ENCODE measurements at places on chromosomes 16 and 17. TPM values are rescaled to one million over a fixed set of nuclear protein-coding genes. Genes with fewer than 3 reads are reported as not detected.
A peak's percentile ranks its signal among the peaks of the same experiment; 100 is the strongest.

The TMEM95 gene
- not detected for total RNA-seq

The PSME3IP1 gene
- total RNA-seq = 89.0 TPM

DNA sequence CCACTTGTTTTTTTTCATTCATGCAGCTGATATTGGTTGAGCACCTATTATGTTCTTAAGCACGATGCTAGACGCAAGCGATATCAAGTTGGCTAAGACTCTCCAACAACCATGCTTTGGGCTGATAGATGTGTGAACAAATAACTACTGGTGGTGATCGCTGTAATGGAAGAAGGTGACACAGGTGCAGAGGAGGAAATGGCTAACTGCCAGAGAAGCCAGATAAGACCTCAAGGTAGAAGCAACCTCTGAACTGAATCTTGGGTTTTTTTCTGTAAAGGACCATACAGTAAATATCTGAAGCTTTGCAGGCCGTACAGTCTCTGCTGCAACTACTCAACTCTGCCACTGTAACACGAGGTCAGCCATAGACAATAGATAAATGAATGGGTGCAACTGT lies 97.9 kb downstream of the C17orf67 start:
- DNase-seq = no peak

GRCh38 chr17:8162997-8163977 lies 539 bp upstream of the VAMP2 start:
- peak; percentile 25 for DNase-seq

DNA sequence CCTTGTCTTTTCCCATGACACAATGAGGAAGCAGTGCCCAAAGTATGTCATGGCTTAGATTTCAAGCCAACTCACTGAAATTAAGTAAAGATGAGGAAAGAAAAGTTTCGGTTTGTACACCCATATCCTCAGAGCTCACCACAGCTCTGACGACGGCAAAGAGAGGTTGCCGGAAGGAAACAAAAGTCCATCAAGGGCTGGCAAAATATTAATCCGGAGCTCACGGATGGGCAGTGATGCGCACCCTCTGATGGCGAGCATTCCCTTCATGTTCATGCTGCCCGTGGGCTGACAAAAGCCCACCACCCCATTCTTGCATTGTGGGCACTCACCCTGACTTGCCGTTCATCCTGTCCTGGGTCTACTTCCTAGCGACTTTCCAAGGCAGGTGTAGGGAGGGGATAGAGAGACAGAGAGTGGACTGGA lies 103.1 kb downstream of the SOX9 start:
- DNase-seq = no peak

DNA sequence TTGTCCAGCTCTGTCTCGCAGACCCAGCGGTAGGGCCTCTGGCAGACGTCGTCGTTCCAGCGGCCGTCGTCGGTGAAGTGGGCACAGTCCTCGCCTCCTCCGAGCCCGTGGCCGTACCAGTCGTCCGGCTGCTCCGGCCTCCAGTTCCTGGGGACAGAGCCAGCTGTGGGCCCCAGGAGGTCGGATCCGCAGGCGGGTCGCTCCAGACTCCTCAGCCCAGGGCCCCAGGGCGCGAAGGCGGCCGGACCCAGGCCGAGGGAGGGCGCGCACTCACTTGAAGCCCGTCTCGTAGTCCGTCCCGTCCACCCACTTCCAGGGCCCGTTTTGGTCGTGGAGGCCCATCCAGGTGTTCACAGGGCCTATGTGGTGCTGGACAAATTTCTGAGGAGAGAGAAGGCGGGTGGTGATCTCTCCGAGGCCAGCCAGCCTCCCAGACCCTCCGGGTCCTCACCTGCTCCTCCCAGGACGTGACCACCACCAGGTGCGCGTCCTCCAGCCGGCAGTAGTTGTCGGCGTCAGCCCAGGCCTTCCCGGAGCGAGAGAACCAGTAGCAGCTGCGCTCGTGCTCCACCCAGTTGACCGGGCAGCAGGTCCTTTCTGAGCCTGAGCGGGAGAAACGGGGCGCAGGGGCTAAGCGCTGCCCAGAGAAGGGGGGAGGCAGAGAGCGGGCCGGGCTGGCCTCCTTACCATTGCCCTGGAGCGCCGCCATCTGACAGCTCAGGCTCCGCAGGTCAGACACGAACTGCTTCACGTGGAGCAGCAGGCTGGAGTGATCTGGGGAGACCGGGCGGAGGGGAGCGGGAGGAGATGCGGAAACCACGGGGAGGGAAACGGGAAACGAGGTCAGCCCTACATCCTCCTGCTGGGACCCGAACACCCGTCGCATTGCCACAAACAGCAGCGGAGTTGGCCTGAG lies 5.2 kb downstream of the ASGR1 start:
- peak; percentile 88 for DNase-seq

GRCh38 chr17:78330570-78331224 lies 29.2 kb downstream of the SOCS3 start:
- DNase-seq = no peak

DNA sequence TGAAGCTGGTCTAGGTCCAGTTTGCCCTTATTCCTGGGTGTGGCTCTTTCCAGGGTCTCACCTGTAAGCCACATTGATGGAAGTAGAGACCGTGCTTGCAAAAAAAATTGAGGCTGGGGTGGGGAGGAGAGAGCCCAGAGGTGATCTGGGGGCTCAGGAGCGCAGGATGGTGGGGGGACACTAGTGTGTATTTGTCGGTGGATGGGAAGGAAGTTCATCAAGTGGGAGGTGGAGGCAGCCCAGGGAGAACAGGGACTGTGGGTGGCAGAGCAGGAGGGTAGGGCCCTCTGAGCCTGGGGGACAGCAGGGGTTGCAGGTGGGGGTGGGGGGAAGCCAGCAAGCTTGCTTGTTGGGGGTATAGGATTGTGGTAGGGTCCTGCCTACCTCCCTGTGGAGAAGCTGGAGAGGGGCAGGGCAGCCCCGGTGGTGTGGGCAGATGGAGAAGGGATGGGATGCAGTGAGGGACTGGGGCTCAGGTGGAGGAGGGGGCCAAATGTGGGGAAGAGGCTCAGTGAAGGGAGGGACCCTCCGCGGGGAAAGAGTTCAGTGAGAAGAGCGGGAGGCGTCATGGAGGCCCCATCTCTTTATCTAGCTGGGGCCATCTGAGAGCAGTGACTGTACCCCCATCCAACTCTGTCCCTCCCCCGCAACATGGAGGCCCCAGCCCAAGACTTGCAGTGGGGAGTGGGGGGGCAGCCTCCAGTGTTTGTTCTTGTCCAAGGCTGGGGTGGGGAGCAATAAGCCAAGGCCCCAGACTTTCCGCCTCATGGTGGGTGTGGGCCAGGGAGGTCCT lies 17.2 kb upstream of the TMEM92 start:
- no peak for DNase-seq

- no peak for DNase-seq
Measured at GRCh38 chr17:80773243-80773991, 218.2 kb upstream of the CHMP6 start.

DNA sequence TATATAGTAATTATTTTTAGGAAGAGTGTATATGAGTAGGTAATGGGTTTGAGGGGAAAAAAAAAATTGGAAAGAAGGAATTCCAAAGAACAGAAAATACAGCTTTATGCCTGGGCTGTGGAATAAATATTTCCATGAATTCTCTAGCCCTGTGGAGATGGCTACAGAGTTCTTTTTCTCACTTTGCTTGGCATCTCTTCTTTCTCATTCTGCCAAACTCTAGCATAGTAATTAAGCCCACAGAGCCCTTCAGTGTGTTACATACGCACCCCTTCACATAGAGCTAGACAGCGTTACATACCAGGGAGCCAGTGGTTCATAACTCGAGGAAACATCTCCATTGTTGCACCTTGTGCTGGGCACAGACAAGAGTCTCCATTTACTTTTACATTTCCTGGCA lies 621.1 kb downstream of the CDH8 start:
- no peak for DNase-seq

The HES7 gene
- total RNA-seq = 0.09 TPM

- DNase-seq = no peak
Measured at GRCh38 chr16:89811321-89811720, 5.1 kb downstream of the FANCA start.

GRCh38 chr17:80430446-80431245 lies 15.7 kb downstream of the ENDOV start:
- DNase-seq = no peak

DNA sequence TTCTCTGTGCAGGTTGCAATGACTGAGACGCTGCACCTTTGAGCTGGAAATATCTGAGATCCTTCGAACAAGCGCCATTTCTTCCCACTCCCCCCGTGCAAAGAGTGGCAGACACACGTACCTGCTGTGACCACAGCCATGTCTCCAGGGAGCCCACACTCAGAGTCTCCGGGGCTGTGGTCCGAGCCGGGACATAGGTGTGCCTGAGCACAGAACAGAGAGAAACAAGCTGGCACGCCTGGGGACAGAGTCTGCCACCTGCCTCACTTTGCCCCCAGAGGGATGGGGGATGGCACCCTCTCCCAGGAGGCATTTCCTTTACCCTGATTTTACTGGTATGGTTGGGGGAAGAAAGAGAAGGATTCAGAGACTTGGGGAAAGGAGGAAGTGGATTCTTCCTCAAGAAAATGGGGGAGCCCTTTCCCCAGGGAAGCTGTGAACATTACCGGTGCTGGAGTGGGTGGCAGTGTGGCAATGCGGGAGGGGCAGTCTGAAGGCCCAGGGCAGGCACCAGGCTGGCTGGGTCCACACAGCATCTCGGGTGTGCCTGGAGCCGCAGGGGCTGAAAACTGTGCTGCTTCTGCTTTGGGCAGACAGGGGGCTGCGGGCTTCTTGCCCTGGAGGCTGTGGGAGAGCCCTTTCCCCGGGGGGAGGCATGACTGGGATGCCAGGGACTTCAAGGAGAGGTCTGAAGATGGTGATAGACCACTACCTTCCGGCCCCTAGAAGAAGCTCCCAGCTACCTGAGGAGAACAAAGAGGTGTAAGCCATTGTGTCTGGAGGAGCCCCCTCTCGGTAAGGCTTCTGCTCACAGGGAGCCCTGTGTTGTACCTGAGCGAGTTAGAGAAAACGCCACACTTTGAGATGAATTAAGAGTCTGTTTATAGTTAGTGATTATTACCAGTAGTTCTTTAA lies 6.6 kb upstream of the PIK3R6 start:
- DNase-seq = no peak

The CTRB1 gene
- not detected for total RNA-seq

The VPS25 gene
- total RNA-seq = 53.4 TPM

The NPTX1 gene
- under 0.01 TPM for total RNA-seq

DNA sequence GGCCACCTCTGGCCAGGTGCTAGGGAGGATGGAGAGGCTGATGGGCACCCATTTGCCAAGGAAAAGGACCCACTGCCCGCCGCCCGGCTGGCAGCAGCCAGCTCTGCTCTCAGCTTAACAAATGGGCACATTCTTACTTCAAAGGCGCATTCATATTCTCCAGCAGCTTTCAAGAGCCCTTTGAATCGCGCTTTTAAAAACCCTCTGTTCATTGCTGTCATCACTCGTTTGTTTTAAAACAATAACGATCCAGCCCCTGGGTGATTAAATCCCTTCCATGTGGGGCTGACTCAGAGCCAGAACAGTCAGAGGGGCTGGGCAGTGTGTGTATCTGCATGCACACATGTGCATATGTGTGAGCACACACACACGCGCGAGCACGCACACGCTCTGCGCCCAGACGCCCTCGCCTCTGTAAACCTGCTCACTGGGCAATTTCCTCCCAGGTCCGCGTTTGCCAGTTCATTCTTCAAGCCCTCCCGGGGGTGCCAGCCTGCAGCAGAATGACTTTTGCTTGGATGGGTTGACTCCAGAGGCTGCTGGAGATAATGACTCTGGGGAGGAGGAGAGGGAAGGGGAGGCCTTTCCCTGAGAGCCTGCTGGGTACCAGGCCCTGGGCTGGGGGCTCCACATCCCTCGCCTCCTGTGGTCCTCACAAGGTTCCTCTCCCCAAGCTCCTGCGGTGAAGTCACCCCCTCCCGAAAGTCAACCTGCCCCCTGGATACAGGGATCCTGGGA lies 133.1 kb downstream of the SDK2 start:
- no peak for DNase-seq

DNA sequence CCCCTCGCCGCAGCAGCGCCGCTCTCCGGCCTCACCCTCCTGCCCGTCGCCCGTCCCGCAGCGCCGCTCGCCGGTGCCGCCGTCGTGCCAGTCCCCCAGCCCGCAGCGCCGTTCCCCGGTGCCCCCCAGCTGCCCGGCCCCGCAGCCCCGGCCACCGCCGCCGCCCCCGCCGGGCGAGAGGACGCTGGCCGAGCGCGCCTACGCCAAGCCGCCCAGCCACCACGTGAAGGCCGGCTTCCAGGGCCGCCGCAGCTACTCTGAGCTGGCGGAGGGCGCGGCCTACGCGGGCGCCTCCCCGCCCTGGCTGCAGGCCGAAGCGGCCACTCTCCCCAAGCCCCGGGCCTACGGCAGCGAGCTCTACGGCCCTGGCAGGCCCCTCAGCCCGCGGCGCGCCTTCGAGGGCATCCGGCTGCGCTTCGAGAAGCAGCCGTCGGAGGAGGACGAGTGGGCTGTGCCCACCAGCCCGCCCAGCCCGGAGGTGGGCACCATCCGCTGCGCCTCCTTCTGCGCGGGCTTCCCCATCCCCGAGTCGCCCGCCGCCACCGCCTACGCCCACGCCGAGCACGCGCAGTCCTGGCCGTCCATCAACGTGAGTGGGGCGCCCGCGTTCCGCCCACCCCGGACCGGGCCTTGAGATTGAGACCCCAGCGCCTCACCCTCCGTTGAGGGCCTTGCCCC lies 15.0 kb downstream of the TBKBP1 start:
- no peak for DNase-seq

The ELP5 gene
- total RNA-seq = 33.0 TPM

The CHMP1A gene
- total RNA-seq = 117 TPM

The SPNS3 gene
- total RNA-seq = 0.34 TPM

The RHBDL3 gene
- 0.05 TPM for total RNA-seq

DNA sequence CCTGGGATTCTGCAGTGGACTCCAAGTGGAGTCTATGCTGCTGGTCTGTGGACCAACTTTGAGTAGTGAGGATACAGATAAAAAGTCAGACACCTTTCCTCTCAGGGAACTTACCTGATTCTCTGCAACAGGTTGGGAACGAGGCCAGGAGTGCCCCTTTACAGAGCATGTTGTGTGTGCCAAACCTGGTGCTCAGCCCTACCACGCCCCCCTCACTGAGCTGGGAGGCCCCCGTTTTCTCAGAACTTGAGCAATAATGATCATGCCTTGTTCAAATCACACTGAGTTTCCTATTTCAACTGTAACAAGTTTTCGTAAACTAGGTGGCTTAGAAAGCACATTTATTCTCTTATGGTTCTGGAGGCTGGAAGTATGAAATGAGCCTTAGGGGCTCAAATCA lies 182.0 kb downstream of the COPRS start:
- no peak for DNase-seq

The WWOX gene
- total RNA-seq = 16.5 TPM

- DNase-seq = peak; percentile 83
Measured at GRCh38 chr17:42405963-42406495, 17.0 kb downstream of the CAVIN1 start.
